Endothelial cell (in vitro differentiated cells): ENCODE measurements at places on chromosomes 2 and 18. TPM values are rescaled to one million over a fixed set of nuclear protein-coding genes. Genes with fewer than 3 reads are reported as not detected.

The SETBP1 gene
- 131 TPM for total RNA-seq

DNA sequence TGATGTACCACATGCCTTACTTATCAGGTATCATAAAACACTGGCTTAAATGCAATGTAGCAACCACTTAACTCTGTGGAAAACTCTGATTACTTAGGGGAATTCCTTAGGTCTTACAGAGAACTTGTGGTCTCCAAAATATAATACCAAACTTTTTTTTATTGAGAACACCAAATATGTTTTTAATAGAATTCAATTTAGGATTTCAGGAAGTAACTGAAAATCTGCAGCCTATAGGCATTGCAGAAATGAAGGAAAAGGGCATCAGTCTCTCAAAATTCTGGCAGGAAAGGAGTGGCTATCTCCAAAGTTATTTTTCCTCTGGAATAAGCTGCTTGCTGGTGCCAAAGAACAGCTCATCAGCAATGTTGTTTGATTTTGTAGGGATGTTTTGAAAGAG, 105.3 kb upstream of the UGP2 start:
- DNase-seq, result no peak

DNA sequence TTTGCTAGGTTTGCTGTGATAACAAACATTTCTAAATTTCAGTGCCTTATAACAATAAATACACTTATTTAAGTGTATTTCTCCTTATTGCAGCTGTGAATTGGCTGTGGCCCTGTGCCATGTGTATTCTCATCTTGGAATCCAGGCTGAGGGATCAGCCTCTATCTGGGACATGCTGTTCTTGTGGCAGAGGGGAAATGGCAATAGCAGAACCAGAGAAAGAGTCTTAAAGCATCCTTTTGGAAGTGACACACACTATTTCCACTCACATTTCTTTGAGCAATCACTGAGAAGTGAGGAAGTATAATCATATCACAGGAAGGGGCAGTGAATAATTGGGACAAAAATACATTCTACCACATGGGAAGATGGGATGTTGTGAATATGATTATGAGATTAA, 66.2 kb upstream of the PROKR1 start:
- DNase-seq, result no peak

The SPATA3 gene
- total RNA-seq, result not detected

GRCh38 chr2:217517402-217517801, 485.4 kb downstream of the TNS1 start:
- DNase-seq, result no peak

DNA sequence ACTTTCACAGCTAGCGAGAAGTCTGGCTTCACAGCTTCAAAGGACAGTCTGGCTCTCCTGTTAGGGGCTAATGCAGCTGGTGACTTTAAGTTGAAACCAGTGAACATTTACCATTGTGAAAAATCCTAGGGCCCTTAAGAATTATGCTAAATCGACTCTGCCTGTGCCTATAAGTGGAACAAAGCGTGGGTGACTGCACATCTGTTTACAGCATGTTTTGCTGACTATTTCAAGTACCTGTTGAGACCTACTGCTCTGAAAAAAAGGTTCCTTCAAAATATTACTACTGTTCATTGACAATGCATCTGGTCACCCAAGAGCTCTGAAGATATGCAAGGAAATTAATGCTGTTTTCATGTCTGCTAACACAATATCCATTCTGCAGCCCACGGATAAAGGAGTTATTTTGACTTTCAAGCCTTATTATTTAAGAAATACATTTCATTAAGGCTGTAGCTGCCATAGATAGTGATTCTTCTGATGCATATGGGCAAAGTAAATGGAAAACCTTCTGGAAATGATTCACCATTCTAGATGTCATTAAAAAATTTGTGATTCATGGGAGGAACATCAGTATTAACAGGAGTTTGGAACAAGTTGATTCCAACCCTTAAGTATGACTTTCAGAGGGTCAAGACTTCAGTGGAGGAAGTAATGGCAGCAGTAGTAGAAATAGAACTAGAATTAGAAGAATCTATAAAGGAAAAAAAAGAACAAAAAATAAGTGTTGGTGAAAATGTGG, 48.9 kb downstream of the POLR1A start:
- DNase-seq, result no peak

DNA sequence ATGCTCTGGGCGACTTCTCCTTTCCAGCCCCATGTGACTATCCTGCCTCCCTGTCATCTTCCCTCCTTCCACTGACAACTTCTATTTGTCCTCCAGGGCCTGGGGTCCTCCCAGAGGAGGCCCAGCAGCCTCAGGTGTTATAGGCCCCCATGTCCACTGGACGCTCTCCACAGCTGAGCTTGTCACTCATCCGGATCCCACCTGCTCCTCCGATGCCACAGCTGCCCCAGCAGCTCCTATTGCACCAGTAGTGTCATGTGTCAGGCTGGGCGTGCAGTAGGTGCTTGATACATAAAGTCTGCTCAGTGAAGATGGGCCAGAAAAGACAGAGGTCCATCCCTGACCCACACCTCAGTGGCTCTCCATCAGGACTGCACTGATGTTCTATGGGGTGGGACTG, 305.7 kb upstream of the MYT1L start:
- DNase-seq, result no peak

DNA sequence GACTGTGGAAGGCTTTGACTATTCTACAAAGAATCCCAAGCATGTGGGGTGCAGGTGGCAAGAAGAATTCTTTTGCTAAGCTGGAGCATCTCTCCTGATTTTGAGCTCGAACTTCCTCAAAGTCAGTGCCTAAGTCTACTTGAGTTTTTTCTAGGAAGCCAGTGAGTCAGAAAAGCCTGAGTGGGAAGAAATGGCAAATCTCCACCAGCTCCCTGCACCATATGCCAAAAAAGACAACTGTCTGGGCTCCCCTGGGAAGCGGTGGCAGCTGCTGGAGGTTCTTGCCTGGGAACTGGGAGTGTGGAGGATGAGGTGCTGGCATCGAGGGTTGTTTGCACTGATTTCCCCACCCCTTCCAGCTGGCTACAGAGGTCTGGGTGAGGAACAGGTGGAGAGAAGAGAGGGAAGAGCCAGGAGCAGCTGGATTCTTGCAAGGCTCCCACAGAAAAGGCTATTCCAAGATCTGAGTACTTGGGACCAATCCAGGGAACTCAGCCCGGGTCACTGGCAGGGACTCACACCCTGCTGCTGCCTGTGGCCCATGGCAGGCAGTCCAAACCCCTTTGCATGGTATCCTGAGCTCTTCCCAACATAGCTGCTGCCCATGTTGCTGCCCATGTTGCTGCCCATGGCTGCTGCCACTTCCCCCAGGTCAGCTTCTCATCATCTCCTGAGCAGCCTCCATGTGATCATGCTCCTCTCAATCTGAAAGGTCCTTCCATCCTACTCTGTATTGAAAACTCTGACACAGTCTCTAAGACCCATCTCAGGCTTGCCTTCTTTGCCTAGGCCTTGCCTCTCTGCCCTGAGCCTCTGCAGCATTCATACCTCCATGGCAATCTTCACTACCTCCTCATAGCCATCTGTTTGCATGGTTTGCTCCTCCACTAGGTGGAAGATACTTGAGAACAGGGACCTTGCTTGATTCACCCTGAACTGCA, 128.3 kb upstream of the SPATS2L start:
- DNase-seq, result no peak

DNA sequence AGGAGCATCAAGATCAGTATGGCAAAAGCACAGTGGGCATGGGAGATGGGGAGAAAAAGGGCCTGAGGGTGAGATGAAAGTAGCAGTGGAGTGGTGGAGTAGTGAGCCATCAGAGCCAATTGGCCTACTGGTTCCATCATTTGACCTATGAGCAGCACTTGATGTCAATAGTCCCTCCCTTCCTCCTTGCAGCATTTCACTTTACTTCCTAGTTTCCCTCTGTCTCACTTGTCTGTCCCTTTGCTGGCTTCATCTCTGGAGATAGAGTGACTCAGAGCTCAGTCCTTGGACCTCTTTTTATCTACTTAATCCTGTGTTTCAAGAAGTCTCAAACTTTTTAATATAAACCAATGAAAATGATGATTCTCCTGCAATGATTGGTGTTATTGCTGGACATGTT, 32.1 kb downstream of the FBXO48 start:
- no peak for DNase-seq

GRCh38 chr18:31711365-31712172, 27.2 kb upstream of the B4GALT6 start:
- DNase-seq, result no peak
